ENCODE measurements at places on chromosomes 7 and 10. TPM values are rescaled to one million over a fixed set of nuclear protein-coding genes. Genes with fewer than 3 reads are reported as not detected.

- H3K27me3 ChIP-seq: no peaks in the 10 kb centered on the region
- H3K4me1 ChIP-seq: peaks cover 69% of the 10 kb centered on the region
- peak overlapping the region; percentile 76 for H3K4me3 ChIP-seq
- DNase-seq: peak; percentile 57
- H3K27ac ChIP-seq: peak overlapping the region; percentile 79
These were observed 1.5 kb downstream of the DUSP5 start for GRCh38 chr10:110498982-110499795.

DNA sequence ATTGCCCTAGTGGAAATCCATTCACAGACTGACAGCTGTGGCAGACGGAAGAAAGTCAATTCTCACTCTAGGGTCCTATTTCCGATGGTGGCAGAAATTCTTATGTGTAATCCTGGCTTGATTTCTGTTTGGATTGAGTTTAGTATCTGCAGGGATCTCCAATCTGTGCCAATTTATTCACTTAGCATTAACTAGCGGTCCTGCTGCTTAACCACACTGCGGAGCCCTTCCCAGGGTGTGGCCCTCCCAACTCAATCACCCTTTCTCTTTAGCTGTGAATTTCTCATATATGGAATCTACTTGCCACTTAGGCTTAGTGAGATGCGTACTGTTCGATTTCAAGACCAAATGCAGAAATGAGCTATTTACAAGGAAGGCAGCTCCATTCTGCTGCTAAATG, 215.7 kb downstream of the SFMBT2 start:
- no peak for DNase-seq
- no peak overlapping the region for H3K27ac ChIP-seq
- peaks cover 56% of the 10 kb centered on the region for H3K4me1 ChIP-seq
- H3K36me3 ChIP-seq: no peaks in the 10 kb centered on the region

GRCh38 chr7:107254398-107254985, 85.7 kb downstream of the HBP1 start:
- no peak overlapping the region for H3K27ac ChIP-seq
- H3K4me3 ChIP-seq: no peak overlapping the region
- no peaks in the 10 kb centered on the region for H3K4me1 ChIP-seq
- no peaks in the 10 kb centered on the region for H3K36me3 ChIP-seq
- H3K27me3 ChIP-seq: no peaks in the 10 kb centered on the region
- no peak for DNase-seq

DNA sequence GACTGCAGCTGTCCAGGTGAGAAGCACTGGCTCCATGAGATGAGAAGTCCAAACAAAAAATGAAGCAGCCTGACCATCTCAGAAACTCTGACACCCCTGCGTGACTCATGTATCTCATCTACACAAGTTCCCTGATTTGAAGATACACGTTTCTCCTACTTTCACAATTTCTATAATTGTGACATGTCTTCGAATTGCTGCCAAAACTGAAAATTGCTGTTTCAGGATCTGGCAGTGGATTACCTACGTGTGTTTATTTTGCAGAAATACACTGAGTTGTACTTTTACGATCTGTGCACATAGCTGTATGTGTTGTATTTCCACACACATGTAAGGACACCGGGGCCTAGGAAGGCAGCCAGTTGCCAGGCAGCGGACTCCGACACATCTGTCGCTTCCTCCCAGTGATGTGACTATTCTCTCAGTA, 53.2 kb downstream of the LARP4B start:
- no peak for DNase-seq
- H3K4me3 ChIP-seq: no peak overlapping the region
- no peaks in the 10 kb centered on the region for H3K4me1 ChIP-seq
- H3K27ac ChIP-seq: no peak overlapping the region
- no peaks in the 10 kb centered on the region for H3K27me3 ChIP-seq

MUC3A gene
- total RNA-seq: not detected
